Transverse colon (tissue), 4 donors: ENCODE measurements at places on chromosomes 7 and 10.

GRCh38 chr10:15791816-15792524 is 68.3 kb downstream of the MINDY3 start:
- no peak for DNase-seq

- no peak for DNase-seq
Observed at GRCh38 chr10:112535531-112535951, 88.5 kb downstream of the VTI1A start.

GRCh38 chr7:148850564-148850963 is 33.5 kb downstream of the EZH2 start:
- DNase-seq, result no peak

- DNase-seq, result no peak
Observed at GRCh38 chr7:141785706-141786552, 4.1 kb upstream of the TAS2R5 start.

DNA sequence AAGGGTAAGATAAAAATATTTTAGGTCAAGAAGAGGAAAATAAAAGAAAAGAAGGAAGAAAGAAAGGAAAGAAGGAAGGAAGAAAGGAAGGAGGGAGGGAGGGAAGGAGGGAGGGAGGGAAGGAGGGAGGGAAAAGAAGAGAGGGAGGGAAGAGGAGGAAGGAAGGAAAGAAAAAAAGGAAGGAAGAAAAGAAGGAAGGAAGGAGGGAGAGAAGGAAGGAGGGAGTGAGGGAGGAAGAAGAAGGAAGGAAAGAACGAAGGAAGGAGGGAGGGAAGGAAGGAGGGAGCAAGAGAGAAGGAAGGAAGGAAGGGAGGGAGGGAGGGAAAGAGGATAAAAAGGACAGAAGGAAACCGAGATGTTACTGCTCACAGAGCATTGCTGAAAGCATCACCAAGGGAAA is 209.5 kb upstream of the PITRM1 start:
- DNase-seq, result no peak

GRCh38 chr7:46537191-46537905 is 616.3 kb upstream of the IGFBP3 start:
- DNase-seq, result no peak

- no peak for DNase-seq
Observed at GRCh38 chr10:109891105-109891504, 32.2 kb downstream of the XPNPEP1 start.

DNA sequence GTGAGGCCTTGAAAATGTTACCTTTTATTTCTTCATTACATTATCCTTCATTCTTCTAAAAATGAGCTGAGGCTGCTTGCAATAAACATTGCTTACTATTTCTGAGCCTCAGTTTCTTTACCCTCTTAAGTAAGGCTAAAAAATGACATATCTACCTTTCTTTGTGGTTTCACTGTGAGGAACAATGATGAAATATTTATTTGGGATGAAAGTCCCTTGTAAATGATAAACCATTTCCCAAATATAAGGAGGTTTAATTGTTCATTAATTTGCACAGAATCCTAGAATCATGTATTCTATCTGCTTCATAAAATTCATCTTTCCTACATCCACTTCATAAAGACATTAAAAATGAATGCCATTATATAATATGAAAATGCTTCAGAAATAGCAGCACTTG is 27.9 kb downstream of the ZC3HAV1 start:
- no peak for DNase-seq

DNA sequence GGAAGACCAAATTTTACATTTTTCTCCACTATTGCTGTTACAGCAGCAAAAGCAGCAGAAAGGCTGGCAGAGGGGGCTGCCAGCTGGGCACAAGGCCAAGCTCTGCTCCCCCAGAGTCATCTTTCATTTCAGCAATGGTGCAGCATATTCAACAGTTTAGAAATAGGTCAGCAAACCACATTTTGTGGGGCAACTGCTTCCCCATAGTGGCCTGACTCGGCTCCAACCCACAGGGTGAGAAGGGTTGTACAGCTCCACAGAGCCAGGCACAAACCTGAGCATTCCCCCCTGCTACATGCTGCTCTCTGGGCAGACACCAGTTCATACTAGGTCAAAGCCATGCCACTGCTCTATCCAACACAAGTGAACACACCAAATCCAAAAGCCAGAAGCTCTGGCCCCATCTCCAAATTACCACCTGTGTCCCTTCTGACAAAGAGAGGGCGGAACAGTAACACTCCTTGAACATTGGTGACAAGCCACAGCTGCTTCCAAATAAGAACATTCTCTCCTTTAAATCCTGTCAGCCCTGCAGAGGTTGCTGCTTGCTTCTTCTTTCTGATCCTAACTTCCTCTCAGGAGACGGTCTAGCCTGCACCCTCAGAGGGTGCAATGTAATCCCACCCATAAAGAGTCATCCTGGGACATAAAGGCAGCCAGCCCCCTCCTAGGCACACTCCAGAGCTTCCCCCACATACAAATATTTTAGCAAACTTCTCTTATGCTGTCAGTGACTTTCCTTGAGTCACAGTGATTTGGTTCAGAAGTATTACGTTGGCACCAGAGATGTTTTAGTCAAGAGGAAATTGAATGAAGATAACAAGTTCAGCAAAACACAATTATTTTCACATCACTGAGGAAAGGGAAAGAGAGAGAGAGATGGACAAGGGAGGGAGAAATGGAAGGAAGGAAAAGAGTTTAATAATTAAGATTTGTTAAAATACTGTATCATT is 39.0 kb upstream of the SLIT1 start:
- no peak for DNase-seq

DNA sequence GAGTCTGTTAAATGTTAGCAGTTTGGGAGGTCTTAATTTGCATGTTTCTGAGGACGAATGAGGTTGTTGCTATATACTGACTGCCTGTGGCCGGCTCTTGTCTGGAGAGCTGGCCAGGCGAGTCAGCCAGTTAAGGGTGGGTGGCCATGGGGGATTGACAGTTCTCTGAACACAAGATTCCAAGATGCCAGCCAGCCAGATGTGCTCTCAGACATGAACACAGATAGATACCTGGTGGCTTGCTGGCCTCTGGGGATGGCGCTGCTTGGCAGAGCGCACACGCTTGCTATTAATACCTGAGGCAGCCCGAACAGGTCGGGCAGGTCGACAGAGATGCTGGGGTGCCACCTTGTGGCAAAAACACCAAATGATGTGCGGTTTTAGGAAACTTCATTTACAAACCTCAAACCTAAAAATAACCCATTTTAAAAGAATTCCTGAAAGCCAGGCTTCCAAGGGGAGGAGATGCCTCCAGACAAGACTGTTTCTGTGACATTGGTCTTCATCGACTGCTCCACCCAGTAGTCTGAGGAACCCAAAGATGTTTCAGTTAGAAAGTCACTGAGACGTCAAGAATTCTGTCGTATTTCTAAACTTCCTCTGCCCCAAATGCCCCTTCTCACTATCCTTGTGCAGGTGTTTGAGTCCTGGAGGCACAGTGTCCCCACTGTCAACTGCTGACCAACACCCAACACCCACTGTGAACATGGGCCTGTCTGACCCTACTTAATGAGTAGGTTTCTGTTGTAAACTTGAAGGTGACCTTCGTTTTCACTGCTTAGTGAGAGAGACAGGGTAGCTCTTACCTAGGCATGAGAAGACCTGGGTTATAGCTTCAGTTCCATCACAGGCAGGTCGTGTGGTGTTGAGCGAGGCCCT is 123.4 kb downstream of the NT5C2 start:
- peak; percentile 75 for DNase-seq

DNA sequence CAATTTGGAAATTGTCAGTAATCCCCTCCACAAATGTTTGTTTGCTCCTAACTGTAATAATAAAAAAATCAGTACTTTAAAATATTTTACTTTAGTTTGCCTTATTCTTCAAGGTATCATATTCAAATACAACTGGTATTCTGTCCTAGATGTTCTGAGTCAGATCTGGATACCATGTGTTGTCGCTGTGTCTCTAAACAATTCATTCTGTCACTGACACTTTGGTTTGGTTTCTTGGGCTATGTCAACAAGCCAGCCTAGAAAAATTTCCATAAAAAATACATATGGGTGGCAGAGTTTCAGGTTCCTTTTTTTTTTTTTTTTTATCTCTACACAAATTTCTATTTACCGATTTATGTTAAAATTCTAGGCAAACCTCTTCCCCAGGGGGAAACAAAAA is 33.2 kb upstream of the SEMA3D start:
- DNase-seq, result no peak

GRCh38 chr7:110090110-110090820 is 1000.7 kb upstream of the LRRN3 start:
- DNase-seq, result no peak

DNA sequence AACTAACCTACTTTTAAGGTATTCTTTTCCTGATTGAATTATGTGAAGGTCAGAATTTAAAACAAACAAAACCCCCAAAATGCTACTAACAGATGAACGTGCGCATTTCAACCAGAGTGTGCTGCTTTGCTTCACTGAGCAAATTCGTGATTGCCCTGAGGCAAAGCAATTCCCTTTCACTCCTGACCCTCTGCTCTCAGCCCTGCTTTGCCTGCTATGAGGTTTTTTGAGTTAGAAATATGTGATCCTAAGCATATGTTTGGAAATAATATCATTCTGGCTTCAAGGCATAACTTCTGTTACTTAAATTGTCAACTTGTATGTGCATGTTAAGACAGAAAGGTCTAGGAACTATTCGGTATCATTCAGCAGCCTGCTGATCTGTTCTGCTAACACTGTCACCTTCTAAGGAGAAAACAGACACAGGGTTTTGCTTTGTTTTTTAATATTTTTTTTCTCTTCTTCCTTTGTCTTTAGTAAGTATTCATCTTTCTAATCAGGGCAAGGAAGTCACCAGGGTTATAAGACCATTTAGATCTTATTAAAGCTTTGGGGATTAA is 124.2 kb downstream of the GNAT3 start:
- no peak for DNase-seq
